ENCODE measurements at places on chromosomes 6 and 20.

- no peak overlapping the region for H3K27ac ChIP-seq
- H3K36me3 ChIP-seq = peaks cover 2% of the 10 kb centered on the region
- no peaks in the 10 kb centered on the region for H3K4me1 ChIP-seq
- no peak for DNase-seq
These were observed 8.3 kb downstream of the ZNF322 start for GRCh38 chr6:26651133-26651781.

DNA sequence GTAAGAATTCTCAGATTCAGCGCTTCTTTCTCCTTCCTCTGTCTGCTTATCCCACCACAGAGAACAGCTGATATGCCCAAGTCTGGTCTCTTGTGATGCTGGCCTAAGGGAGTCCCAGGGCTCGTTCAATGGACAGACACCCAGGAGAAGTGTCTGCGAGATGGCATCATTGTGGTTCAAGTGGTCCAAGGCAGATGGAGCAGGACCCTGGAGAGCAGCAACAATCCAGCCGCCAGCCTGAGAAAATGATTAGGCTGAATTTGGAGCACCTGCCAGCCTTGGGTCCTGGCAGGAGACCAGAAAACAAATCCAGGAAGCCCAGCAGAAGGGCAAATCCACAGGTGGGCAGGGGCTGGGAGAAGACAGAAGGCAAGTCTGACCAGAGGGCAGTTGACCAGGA is 145.8 kb downstream of the PTPRT start:
- H3K27ac ChIP-seq = no peak overlapping the region
- H3K36me3 ChIP-seq = no peaks in the 10 kb centered on the region
- H3K4me1 ChIP-seq = no peaks in the 10 kb centered on the region
- peak; percentile 19 for DNase-seq
- H3K4me3 ChIP-seq = no peak overlapping the region

DNA sequence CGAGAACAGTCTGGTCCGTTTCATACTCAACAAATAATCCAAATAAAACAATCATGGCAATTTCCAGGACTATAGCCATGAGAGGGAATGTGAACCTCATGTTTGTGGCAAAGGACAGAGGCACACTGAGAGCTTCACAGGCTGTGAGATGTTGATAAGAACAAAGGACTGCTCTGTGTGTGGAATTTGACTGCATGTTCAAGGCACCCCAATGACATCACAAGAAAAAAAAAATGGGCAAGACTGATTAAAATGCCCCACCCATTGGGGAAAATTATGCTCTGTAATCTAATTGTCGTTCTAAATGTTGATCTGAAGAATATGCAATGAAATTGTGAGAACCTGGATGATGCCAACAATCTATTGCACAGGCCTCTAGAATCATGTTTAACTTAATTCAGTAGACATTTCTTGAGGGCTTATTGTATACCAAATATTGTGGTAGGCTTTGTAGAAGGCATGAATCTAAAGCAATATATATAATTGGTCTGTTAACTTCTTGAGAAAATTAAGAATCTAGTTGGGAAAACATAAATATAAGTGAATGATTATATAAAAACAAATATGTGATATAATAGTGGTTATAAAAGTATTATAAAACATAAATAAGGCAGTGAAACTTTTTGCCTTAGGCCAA is at the start of gene RHAG:
TSS of gene RHAG (minus strand) at position 127 of the 637 bp plus-strand sequence. CDS start at position 100, 27 bp downstream.
- peaks cover 8% of the 10 kb centered on the region for H3K4me1 ChIP-seq
- no peak for DNase-seq
- no peaks in the 10 kb centered on the region for H3K27me3 ChIP-seq
- no peaks in the 10 kb centered on the region for H3K36me3 ChIP-seq
- H3K4me3 ChIP-seq = no peak within 1 kb of the TSS

GRCh38 chr20:37699202-37699601 is 5.4 kb downstream of the CTNNBL1 start:
- H3K4me1 ChIP-seq = peaks cover 26% of the 10 kb centered on the region
- H3K27me3 ChIP-seq = no peaks in the 10 kb centered on the region
- no peak overlapping the region for H3K27ac ChIP-seq
- H3K36me3 ChIP-seq = no peaks in the 10 kb centered on the region

DNA sequence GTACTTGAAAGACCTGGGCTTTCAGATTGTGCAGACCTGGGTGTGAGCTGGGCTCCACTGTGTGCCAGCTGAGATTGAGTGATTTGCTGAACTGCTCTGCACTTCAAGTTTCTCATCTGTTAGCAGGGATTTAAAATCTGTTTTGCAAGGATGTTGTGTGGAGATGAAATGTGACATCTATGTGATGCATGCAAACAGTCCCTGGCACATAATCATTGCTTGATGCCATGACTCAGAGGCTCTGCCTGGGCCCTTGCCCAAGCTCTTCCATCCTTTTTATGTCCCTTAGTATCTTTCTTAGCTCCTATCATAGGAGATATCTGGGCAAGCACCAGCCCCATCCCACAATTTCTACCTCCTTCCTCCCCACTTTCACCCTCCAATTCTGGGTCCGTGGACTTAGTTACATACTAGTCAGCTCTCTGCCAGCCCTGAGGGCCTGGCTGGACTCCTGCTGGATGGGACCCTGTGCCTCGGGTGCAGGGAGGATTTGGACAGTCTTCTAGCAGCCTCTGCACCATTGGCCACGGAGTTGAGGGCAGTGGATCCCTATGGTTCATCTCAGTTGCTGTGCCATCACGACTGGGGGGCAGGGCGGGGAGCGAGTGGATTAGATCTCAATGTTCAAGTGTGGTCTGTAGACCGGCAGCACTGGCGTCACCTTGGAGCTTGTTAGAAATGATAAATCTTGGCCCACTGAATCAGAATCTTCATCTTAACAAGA is 103.6 kb downstream of the MAP3K7 start:
- no peaks in the 10 kb centered on the region for H3K36me3 ChIP-seq
- H3K27ac ChIP-seq = no peak overlapping the region
- DNase-seq = no peak
- no peaks in the 10 kb centered on the region for H3K4me1 ChIP-seq
- no peak overlapping the region for H3K4me3 ChIP-seq

GRCh38 chr6:6713657-6714056 is 125.1 kb downstream of the LY86 start:
- H3K36me3 ChIP-seq = no peaks in the 10 kb centered on the region
- H3K4me3 ChIP-seq = no peak overlapping the region
- peaks cover 10% of the 10 kb centered on the region for H3K4me1 ChIP-seq
- no peak overlapping the region for H3K27ac ChIP-seq

- peak overlapping the region; percentile 93 for H3K27ac ChIP-seq
- no peaks in the 10 kb centered on the region for H3K27me3 ChIP-seq
- no peak for DNase-seq
- peaks cover 66% of the 10 kb centered on the region for H3K4me1 ChIP-seq
- H3K36me3 ChIP-seq = 0 out of 2 replicates have a peak, but pooled peaks cover 2% of the 10 kb centered on the region
These were observed 1.7 kb downstream of the UBE2V1 start for GRCh38 chr20:50111120-50111828.

DNA sequence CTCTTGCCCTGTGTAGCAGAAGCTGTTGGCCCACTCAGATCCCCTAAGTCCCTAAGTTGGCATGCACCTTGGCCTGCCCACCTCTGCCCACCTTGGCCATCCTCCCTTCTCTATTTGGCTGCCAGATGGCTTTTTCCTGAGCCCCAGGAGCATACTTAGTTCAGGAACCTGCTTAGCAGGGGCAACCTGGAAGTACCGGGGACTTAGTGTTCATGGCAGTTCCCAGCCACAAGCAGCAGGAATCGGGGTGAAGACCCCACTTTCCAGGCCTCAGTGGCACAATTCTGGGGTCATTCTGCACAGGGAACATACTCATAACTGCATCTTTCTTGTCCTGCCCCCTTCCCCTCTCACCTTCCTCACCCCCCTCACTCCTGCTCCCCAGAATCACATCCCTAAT is 158.0 kb upstream of the PMEPA1 start:
- H3K27me3 ChIP-seq = no peaks in the 10 kb centered on the region
- DNase-seq = no peak
- no peak overlapping the region for H3K4me3 ChIP-seq

GRCh38 chr6:43129434-43130194 is 41.5 kb upstream of the SRF start:
- H3K4me3 ChIP-seq = no peak overlapping the region
- peaks cover 2% of the 10 kb centered on the region for H3K36me3 ChIP-seq
- no peaks in the 10 kb centered on the region for H3K27me3 ChIP-seq
- peak; percentile 44 for DNase-seq
- H3K27ac ChIP-seq = peak overlapping the region; percentile 30

DNA sequence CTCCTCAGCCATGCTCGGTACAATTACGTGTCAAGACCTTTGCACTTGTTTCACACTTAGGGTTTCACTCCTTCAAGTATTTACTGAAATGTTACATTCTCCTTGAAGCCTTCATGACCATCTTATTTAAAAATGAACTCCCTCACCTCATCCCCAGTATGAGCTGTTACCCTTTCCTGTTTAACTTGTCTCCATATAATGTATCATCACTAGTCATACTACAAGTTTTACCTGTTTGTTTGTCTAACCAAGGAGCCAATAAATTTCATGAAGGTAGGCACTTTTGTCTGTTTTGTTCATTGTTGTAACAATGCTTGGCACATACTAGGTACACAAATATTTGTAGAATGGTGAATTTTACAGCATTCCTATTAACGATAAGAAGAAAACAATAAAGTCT is 46.1 kb upstream of the MTRF1L start:
- H3K27ac ChIP-seq = no peak overlapping the region
- H3K4me1 ChIP-seq = no peaks in the 10 kb centered on the region
- H3K4me3 ChIP-seq = no peak overlapping the region
- H3K27me3 ChIP-seq = no peaks in the 10 kb centered on the region
- H3K36me3 ChIP-seq = no peaks in the 10 kb centered on the region

DNA sequence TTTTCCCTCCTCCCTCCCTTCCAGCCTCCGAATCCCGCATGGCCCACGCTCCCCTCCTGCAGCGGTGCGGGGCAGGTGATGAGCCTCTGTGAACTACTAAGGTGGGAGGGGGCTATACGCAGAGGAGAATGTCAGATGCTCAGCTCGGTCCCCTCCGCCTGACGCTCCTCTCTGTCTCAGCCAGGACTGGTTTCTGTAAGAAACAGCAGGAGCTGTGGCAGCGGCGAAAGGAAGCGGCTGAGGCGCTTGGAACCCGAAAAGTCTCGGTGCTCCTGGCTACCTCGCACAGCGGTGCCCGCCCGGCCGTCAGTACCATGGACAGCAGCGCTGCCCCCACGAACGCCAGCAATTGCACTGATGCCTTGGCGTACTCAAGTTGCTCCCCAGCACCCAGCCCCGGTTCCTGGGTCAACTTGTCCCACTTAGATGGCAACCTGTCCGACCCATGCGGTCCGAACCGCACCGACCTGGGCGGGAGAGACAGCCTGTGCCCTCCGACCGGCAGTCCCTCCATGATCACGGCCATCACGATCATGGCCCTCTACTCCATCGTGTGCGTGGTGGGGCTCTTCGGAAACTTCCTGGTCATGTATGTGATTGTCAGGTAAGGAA is at the start of gene OPRM1:
TSS of gene OPRM1 (plus strand) at position 10 of the 612 bp plus-strand sequence. CDS start at position 315, 305 bp downstream.
- H3K4me3 ChIP-seq = no peak within 1 kb of the TSS
- no peak within 1 kb of the TSS for H3K27ac ChIP-seq
- no peak for DNase-seq
- no peaks in the 10 kb centered on the region for H3K27me3 ChIP-seq
- no peaks in the 10 kb centered on the region for H3K4me1 ChIP-seq
- no peaks in the 10 kb centered on the region for H3K36me3 ChIP-seq

DNA sequence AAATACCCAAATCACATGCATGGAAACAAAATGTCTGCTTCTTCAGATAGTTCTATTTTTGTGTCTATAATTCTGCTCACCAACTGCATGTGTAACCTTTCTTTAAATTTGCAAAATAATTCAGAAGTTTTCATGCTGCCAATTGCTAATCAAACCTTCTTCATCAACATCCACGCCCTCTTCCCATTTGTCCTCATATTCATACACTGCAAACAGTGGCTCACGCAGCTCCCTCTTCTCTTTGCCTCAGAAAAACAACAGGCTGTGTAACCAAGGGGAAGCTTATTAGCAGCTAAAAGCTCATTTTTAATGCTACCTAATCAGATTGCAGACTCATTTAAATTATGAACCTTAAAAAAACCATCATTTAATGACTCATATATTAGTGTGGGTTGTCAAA is 555.0 kb upstream of the EPHA7 start:
- H3K4me1 ChIP-seq = peaks cover 7% of the 10 kb centered on the region
- H3K36me3 ChIP-seq = no peaks in the 10 kb centered on the region
- no peak overlapping the region for H3K4me3 ChIP-seq
- H3K27ac ChIP-seq = no peak overlapping the region

GRCh38 chr6:25138934-25139415 is 140.2 kb upstream of the CARMIL1 start:
- no peaks in the 10 kb centered on the region for H3K4me1 ChIP-seq
- no peak overlapping the region for H3K4me3 ChIP-seq
- H3K36me3 ChIP-seq = no peaks in the 10 kb centered on the region

GRCh38 chr6:116073765-116074440 is 13.2 kb upstream of the FRK start:
- no peaks in the 10 kb centered on the region for H3K36me3 ChIP-seq
- H3K4me3 ChIP-seq = no peak overlapping the region
- H3K27me3 ChIP-seq = no peaks in the 10 kb centered on the region
- no peak for DNase-seq

DNA sequence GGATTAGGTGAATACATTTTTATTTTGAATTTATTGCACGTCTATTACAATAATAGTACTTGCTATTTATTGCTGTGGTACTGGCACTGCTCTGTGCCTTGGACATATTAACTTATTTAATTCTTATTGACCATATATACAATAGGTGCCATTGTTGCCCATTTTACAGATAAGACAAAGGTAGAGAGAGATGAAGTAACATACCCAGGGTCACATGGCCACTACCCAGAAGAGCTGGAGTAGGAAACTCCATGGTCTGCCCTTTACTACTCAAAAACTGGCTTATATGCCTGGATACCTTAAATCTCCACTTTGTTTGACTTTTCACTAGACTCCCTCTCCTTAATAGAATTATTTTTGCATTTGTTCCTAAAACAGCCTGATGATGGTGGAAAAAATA is 67.5 kb downstream of the ADGRG6 start:
- H3K4me3 ChIP-seq = no peak overlapping the region
- H3K27me3 ChIP-seq = no peaks in the 10 kb centered on the region
- no peaks in the 10 kb centered on the region for H3K36me3 ChIP-seq
- no peak overlapping the region for H3K27ac ChIP-seq

GRCh38 chr6:124148236-124148957 is 344.7 kb downstream of the NKAIN2 start:
- no peaks in the 10 kb centered on the region for H3K36me3 ChIP-seq
- no peak overlapping the region for H3K27ac ChIP-seq
- DNase-seq = no peak
- peaks cover 11% of the 10 kb centered on the region for H3K4me1 ChIP-seq

GRCh38 chr6:2396846-2397630 is 151.6 kb upstream of the GMDS start:
- no peak overlapping the region for H3K4me3 ChIP-seq
- H3K4me1 ChIP-seq = no peaks in the 10 kb centered on the region
- H3K27ac ChIP-seq = no peak overlapping the region
- DNase-seq = no peak
